ENCODE measurements at places on chromosomes 6 and 20. TPM values are rescaled to one million over a fixed set of nuclear protein-coding genes. Genes with fewer than 3 reads are reported as not detected.

HSF2 gene
- total RNA-seq = 18.8 TPM

SLC32A1 gene
- not detected for total RNA-seq

DTD1 gene
- total RNA-seq = 102 TPM

ALDH8A1 gene
- not detected for total RNA-seq

NKAIN4 gene
- not detected for total RNA-seq

PAX1 gene
- total RNA-seq = 0.54 TPM

LY86 gene
- total RNA-seq = not detected

EPHA7 gene
- total RNA-seq = 0.06 TPM

WFDC12 gene
- total RNA-seq = not detected

SNRNP48 gene
- total RNA-seq = 14.4 TPM

LY6G6C gene
- not detected for total RNA-seq

C6orf58 gene
- total RNA-seq = not detected

TRIM10 gene
- total RNA-seq = not detected

ADRM1 gene
- total RNA-seq = 176 TPM

ERGIC3 gene
- 161 TPM for total RNA-seq

MLN gene
- total RNA-seq = not detected

TCEA2 gene
- 31.0 TPM for total RNA-seq

DNA sequence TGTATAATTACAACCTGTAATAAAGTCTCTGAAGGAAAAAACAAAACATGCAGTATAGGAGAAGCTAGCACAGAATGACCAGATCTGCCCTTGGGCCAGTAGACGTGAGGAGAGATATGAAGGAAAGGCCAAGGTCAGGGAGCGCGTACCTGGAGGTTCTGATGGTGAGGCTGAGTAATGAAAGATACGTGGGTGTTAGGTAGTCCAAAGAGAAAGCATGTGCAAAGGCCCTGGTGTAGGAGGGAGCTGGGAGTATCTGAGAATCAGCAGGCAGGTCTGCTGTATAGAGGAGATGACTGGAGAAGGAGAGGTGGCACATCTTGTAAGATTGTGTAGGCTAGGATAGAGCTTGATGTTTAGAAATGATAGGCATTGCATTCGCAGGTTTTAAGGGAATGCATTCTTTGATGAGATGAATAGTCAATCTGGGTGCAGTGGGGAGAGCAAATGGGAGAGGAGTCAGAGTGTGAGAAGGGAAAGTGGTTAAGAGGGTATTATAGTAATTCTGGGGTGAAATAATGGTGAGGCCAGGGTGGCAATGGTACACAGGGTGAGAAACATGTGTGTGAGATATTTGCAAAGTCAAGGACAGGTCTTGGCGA, 15.9 kb upstream of the TFB1M start:
- DNase-seq = no peak

DNA sequence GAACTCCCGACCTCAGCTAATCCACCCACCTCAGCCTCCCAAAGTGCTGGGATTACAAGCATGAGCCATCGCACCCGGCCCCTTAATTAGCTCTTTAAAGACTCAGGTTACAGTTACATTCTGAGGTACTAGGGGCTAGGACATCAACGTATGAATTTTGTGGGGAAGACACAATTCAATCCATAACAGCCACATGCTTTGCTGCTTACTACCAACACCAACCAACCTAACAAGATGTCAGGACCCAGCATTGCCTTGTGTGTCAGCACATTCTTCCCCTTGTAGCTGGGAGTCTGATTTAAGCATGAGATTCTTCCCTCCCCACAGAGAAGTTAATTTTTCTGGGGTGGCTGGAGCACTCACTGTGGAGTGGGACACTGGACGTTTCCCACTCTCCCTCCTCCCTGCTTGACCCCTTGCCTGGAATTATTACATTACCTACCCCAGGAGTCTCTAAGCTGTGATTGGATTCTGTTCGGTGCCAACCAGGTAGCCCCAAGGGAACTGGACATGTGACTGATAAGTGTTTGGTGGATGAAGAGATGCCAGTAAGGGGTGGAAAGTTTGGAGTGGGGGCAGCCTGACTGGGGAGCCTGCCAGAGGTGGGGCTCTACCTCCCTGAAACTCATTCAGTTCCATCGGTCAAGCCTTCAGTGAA, 5.6 kb upstream of the PXMP4 start:
- no peak for DNase-seq

GRCh38 chr20:53739799-53740785, 146.5 kb upstream of the ZNF217 start:
- no peak for DNase-seq

GRCh38 chr6:7787137-7787608, 61.3 kb downstream of the BMP6 start:
- no peak for DNase-seq

DNA sequence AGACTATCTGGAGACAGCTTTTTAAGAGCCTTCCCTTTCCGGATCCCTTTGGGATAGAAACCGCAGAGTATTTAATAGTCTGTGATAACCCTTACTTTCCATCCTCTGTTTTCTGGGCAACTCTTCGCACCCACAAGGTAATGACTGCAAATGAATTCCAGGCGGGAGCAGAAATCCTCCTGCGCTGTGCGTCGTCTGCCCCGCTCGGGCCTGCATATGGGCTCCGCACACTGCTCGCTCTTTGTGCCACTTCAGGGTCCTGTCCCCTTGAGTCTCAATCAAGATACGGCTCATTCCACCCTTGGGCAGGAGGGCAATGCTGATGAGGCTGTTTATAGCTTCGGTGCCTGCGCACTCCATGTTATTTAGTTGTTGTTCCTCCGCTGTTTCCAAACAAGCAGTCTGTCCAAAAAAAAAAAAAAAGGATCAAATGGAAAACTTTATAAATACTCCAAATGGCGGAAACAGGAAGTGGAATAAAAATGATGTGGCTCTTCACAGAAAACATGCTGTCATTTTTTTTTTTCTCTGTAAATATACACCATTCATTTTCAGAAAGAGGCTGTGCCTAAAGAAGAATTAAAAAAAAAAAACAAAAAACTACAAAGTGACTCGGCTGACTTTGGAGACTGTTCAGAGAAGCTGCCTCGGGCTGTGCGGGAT, 169.6 kb upstream of the GMDS start:
- no peak for DNase-seq

- no peak for DNase-seq
These were observed 6.2 kb upstream of the SNAI1 start for GRCh38 chr20:49976542-49976941.

DNA sequence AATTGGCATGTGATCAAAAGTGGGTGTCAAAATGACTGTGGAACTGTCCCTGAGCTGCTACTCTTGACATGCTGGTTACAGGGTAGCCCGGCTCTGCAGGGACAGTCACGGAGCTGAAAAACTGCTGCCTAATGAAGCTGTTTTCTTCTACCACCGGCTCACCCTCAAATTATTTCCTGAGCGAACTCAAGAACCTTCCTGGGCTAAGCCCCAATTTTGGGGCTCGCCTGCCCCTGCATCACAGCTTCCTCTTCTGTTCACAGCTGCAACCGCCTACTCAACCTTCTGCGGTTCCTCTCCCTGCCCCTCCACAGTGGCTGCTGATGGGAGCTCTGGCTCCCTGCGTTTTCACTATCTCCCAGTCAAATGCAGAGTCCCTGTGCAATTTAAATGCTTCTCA, 110.8 kb upstream of the MLN start:
- DNase-seq = no peak

DNA sequence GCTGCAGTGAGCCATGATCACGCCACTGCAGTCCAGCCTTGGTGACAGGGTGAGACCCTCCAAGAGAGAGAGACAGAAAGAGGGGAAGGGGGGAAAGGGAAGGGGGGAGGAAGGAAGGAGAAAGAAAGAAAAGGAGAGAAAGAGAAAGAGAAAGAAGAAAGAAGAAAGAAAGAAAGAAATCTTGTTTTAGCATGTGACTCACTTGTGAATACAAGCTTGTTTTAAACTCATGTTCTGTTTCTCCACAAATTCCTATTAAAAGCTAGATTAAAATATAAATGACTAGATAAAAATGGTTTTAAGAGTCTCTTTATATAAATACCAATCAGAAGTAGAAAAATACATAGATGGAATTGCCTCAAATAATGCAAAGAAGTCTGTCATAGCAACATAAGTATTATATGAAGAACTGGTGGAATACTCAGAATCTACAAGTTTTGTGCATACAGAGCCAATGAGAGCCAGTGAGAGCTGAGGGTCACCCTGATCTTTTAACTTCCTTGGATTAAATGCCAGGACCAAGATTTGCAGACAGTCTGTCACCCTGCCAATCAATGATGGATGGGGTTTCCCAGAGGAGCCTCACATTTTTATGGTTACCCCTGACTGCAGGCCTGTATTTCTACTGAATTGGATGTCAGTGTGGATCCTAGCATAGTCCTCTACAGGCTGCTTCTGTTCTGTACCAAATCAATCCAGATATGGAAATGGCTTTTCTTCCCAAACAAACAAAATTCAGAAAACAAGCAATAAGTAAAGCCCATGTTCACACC, 50.8 kb upstream of the LY86 start:
- DNase-seq = no peak

- DNase-seq = no peak
These were observed 13.0 kb downstream of the RPRD1B start for GRCh38 chr20:38046572-38046971.

GRCh38 chr6:83354747-83355146, 76.1 kb downstream of the ME1 start:
- no peak for DNase-seq

DNA sequence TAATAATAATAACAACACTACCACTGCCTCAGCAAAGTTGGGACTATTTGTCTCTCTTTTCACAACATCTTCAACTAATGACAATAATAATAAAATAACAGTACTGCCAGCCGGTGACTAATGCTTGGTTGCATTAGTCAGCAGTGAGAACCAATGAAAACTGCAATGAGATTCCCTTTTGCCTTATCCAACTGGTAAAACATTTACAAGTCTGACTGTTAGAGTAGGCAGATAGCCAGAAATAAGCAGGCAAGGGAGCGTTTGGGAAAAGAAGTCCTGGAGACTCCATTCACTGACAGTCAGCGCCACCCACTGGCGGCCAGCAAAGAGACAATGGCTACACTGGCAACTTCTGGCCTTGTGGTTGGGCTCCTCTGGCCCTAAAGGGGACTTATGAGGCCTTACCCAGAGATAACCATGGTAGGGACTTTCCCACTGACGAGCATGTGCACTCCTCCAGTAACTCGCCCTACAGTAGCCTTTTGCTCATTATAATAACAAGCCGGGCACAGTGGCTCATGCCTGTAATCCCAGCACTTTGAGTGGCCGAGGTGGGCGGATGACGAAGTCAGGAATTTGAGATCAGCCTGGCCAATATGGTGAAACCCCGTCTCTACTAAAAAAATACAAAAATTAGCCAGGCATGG, 3.4 kb upstream of the NSFL1C start:
- peak; percentile 81 for DNase-seq

DNA sequence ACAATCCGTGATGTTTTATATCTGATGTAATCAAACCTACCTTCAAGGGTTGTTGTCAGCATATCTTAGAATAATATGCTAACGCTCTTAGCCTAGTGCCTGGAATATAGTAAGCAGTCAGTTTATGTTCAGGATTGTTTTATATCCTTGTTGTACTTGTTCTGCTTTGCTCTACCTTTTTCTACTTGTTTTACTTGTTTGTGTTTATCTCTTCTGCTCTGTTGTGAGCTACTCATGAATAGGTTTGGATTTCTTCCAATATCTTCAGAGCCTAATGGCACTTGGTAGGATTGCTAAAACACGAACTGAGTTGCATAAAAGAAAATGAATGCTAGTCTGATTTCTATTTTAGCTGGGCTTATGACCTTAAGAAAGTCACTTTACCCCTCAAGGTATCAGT, 40.1 kb downstream of the DNAH8 start:
- no peak for DNase-seq

GRCh38 chr20:62775206-62775605, 21.1 kb upstream of the MRGBP start:
- DNase-seq = no peak

GRCh38 chr20:35601990-35602389, 13.6 kb upstream of the SPAG4 start:
- DNase-seq = no peak

GRCh38 chr6:90572856-90573255, 14.0 kb downstream of the MAP3K7 start:
- no peak for DNase-seq

GRCh38 chr20:47876311-47877088, 91.2 kb upstream of the SULF2 start:
- no peak for DNase-seq

GRCh38 chr6:56104591-56104990, 142.8 kb downstream of the COL21A1 start:
- no peak for DNase-seq

- no peak for DNase-seq
These were observed 73.1 kb upstream of the QKI start for GRCh38 chr6:163341224-163342061.

DNA sequence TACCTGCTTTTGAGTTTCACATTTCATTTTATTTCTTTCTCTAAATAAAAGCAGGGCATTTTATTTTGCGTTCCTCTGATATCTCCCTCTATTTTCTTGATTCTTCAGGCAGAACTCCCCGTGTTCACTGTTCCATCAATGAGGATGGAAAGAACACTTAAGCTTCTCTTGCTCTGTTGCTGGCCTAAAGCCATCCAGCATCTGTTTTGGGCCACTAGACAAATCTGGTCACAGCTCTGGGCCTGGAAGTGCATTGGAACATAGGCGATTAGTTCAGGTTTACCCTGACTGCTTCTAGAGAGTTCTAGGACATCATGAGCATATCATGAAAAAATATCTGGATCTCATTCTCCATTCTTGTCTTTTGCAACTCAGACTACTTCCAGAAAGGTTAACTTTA, 611.2 kb downstream of the UTRN start:
- DNase-seq = no peak

- no peak for DNase-seq
These were observed 43.6 kb downstream of the SOBP start for GRCh38 chr6:107533415-107534059.

- no peak for DNase-seq
These were observed 41.3 kb upstream of the CLDN20 start for GRCh38 chr6:155222506-155222905.

GRCh38 chr20:45052698-45053429, 48.1 kb downstream of the KCNS1 start:
- no peak for DNase-seq

- DNase-seq = no peak
These were observed 49.3 kb downstream of the SLC35F1 start for GRCh38 chr6:117956386-117956785.

GRCh38 chr6:144919560-144919959, 634.4 kb downstream of the UTRN start:
- no peak for DNase-seq

DNA sequence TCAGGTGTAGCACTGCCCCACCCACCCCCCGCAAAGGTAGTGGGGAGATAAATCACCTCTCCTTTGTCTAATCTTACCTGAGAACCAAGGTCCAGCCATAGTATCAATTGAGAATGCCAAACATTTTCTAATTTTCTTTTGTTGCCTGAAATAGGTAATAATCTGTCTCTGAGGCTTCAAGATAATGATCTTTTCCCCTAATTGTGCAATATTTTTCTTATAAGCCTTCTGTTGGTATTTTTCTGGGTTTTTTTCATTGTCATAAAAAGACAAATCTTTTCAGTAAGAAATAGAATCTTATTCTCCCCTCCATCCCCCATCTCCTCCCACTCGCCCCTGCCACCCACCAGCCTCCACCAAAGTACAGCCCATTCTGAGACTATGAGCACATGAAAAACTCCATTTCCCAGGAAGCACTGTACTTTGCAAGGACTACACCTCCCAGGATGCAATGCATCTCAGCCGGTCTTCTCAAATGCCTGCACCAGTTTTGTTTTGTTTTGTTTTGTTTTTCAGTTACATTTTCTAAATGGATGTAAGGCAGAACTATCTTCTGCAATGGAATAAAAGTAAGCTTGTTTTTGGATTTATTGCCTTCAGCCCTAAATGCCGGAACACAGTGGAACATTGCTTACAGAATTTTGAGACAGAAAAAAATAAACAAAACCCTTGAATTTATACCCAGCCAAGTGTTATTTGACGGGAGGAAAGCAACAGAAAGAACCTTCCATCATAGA, 268.0 kb downstream of the TFAP2A start:
- DNase-seq = no peak
